ENCODE measurements at places on chromosomes 2 and 18.

- DNase-seq: no peak
These were observed 284.7 kb downstream of the CMPK2 start for GRCh38 chr2:6580982-6581381.

- no peak for DNase-seq
These were observed 1.4 kb upstream of the GRHL1 start for GRCh38 chr2:9949992-9950520.

- DNase-seq: peak; percentile 76
These were observed 2.2 kb upstream of the KCNH7 start for GRCh38 chr2:162840598-162841246.

- DNase-seq: no peak
These were observed 563.1 kb upstream of the FAM98A start for GRCh38 chr2:34162231-34162630.

DNA sequence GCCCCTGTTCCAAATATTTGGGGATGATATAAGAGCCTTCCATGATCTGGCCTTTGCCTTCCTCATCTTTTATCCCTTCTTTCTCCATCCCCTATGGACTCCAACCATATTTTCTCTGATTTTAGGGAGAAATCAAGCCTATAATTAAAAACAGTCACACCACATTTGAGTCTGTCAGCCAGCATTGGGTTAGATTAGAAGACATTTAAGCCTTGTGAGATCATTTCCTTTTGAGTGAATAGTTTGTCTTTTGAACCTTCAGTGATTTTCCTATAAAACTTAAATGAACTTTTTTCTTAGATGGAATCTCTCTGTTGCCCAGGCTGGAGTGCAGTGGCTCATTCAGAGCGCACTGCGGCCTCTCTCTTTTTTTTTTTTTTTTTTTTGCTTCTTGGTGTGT lies 7.6 kb upstream of the C18orf32 start:
- no peak for DNase-seq

- DNase-seq: no peak
These were observed 27.8 kb downstream of the MTERF4 start for GRCh38 chr2:241074065-241074818.

DNA sequence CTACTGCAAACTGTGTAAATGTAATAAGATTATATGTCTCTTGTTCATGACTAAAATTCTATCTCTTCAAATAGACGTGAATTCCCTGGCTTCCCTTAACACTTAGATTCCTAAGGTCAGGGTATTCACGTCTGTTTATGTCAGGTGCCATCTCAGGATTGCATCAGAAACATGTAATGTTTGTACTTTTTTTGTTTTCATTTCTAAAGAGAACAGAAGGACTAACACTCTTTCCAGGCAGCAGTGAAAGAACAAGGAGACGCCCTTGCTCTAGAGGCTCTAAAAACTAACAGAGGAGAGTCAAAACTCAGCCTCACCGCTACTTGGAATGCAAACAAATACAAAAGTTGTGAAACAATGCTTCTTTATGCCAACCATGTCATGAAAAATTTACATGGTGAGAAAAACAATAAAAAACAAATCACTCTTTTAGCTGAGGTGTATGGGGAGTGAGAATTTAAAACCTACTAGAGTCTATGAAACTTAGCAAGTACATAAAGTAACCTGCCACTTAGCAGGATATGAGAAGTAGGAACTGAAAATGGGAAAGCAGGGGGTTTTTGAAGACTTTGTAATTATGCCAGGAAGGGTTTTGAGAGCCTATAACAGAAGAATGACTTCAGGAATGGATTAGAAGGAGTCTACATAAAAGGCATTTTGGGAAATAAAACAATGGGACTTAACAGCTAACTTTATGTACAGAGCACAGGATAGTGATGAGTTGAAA lies 522.7 kb downstream of the THSD7B start:
- no peak for DNase-seq

DNA sequence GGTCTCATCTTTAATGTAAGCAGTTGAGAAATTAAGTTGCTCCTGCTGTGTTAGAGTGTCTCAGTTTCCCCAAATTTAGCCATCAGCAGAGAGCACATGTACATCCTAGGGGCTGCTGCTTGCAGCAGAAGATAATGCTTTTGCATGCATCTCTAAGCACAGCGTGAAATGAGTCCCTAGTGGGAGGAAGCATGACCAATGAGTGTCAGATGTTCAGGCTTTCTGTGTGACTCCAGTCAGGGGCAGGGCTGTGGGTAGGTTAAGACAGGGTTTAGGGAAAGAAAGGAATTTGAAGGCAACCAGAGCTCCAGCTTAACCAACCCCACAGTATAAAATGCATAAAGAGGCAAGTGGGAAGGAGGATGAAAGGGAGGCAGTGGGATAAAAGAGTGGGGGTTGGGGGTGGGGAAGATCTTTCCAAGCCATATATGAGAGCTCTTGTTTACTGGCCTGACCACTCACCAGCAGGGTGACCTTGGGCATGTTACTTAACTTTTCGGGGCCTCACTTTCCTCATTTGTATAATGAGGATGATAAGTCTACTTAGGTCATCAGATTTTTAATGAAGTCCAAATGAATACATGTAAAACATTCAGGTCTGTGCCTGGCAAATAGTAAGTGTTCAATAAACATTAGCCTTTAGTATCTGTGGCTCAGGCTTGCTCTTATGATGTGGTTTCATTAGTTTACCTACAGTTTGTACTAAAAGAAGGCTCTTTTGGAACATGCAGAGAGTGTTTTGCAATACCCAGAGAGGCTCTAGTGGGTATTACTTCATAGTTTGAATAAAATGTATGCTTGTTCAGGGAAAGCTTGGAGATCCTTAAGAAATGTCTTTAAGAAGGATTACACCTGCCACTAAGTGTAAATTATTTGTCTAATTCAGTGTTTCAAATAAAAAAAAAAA lies 42.7 kb upstream of the PELI1 start:
- no peak for DNase-seq

- DNase-seq: no peak
These were observed 79.6 kb downstream of the OSBPL6 start for GRCh38 chr2:178273787-178274360.

GRCh38 chr2:237868631-237869342 lies 9.4 kb downstream of the RAMP1 start:
- DNase-seq: no peak

DNA sequence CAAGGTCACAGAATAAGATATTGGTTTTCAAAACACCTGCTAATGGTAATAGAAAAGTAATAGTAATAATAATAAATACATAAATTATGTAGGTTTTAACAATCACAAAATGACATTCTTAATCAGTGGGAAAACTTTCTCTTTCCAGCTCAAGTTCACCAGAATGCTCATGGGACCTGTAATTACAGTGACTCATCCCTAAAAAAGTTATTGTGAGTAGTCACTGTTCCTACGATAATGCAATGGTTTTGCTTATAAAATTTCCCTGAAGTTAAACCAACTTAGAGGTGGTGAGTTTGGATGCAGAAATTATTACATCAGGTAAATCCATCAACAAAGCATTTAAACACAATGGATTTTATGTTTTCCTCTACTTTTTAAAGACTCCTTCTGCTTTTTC lies 502.3 kb downstream of the PID1 start:
- no peak for DNase-seq

DNA sequence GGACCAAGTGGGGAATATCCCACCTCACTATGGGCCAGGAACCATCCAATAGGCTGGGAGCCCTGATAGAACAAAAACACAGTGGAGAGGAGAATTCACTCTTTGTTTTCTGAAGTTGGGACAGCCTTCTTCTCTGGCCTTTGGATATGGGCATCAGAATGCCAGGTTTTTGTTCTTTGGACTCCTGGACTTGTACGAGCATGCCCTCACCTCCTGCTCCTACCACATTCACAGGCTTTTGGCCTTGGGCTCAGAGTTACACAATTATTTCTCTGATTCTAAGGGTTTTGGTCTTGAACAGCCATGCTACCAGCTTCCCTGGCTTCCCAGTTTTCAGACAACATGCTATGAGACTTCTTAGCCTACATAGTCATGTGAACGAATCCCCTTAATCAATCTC lies 732.9 kb upstream of the VRK2 start:
- DNase-seq: no peak

- no peak for DNase-seq
These were observed 27.1 kb upstream of the SCYGR1 start for GRCh38 chr2:227414846-227415245.

DNA sequence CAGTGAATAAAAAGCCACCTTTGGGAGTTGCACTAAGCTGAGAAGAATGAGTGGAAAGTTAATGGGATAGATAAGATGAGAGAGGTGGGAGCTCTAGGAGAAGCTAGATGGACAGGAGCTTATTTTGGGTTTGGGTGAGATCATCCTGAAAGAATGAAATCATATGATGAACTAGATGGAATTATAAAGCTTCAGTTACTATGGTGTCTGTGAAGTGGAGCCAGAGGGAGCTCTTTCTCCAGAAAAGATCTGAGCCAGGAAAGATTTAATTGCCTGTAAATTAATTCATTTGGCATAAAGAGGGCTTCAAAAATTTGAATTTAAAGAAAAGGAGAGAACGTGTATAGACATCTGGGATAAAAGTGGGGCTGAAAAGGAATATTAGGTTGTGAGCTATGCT lies 10.3 kb downstream of the DNAH6 start:
- no peak for DNase-seq

DNA sequence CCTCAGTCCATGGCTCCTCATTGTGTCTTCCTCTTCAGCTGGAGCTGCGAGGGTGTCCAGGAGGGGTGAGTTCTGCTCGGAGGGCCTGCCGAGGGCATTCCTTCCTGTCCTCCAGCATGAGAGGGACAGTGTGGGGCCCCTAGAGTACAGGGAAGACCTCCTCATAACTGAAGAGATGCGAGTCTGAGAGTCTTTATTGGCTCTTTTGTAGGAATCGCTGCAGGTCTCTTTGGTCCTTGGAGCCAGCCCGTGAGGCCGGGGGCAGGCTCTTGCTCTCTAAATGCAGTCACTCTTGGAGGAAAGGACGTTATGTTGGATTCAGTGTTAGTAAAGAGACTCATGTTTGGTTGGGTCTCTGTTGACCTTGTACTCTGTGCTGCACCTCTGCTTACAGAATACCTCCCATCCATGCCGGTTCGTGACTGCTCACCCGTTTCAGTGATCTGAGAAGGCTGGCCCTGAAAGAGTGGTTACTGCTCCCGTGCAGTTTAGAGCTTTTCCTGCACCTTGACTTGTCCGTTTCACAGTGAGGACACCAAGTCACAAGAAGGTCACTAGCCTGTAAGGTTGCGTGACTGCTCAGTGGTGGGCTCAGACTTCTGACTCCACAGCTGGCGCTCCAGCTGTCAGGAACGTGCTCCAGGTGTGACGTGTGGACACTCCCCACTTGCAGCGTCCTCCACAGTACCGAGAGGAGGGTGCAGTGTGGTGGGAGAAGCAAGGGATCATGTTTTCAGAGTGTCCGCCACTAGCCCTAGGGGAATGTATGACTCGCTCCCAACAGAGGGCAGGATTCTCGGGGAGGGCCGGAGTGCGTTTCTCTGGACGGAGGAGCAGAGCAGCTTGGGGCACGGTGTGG lies 7.8 kb downstream of the ATG4B start:
- no peak for DNase-seq

GRCh38 chr2:58157754-58158153 lies 83.4 kb downstream of the FANCL start:
- DNase-seq: no peak
